ENCODE measurements at places on chromosomes 16 and 17. TPM values are rescaled to one million over a fixed set of nuclear protein-coding genes. Genes with fewer than 3 reads are reported as not detected.
A peak's percentile ranks its signal among the peaks of the same experiment; 100 is the strongest.

- no peak for DNase-seq
Observed at GRCh38 chr17:57044976-57045867, 39.8 kb upstream of the AKAP1 start.

- DNase-seq: no peak
Observed at GRCh38 chr16:52308051-52308450, 238.9 kb downstream of the TOX3 start.

- no peak for DNase-seq
Observed at GRCh38 chr17:51748749-51749604, 409.5 kb downstream of the CA10 start.

DNA sequence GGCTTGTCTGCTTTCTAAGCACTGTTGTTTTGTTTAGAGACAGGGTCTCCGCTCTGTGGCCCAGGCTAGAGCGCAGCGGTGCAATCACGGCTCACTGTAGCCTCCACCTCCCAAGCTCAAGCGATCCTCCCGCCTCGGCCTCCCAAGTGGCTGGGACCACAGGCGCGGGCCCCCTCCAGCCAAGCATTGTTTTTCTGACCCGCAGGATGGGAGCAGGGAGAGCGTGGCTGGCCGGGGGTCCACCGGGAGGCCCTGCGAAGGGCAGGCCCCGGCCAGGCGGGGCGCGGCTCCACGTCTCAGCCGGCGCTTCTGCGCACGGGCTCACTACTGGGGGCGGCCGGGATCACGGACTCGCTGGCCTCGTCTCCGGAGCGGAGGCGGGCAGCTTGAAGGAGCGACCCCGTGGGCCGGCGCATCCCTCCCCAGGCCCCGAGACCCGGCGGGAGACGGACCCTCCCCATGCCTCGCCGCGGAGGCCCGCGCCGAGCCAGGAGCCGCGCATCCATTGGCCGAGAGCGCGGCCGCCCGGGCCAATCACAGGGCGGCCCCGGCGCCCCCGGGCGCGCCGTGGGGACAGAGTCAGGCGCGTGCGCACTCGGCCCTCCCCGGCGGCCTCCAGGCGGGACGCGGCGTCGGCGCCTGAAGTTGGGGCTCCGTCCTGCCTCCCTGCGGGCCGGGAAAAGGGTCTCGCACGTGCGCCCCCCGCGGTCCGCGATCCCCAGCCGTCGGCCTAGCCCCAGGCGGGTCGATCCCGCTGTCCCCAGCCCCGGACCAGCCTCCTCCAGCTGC, 24.9 kb downstream of the ACTG1 start:
- peak; percentile 89 for DNase-seq

DNA sequence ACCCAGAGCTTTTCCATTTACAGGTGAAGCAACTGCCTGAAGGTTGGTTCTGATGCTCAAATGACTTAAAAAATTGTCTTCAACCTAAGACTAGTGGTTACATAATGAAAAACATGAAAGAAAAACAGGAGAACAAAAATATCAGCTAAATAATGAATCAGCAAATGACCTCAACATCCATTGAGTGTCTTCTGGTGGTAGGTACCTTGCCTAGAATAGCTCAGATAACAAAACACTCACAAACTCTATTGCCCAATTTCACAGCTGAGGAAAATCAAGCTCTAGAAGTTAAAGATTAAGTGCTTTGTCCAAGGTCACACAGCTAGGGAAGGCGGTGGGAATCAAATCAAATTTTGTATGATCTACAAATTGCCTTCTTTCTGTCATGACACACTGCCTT, 304.6 kb upstream of the CDH11 start:
- DNase-seq: no peak

DNA sequence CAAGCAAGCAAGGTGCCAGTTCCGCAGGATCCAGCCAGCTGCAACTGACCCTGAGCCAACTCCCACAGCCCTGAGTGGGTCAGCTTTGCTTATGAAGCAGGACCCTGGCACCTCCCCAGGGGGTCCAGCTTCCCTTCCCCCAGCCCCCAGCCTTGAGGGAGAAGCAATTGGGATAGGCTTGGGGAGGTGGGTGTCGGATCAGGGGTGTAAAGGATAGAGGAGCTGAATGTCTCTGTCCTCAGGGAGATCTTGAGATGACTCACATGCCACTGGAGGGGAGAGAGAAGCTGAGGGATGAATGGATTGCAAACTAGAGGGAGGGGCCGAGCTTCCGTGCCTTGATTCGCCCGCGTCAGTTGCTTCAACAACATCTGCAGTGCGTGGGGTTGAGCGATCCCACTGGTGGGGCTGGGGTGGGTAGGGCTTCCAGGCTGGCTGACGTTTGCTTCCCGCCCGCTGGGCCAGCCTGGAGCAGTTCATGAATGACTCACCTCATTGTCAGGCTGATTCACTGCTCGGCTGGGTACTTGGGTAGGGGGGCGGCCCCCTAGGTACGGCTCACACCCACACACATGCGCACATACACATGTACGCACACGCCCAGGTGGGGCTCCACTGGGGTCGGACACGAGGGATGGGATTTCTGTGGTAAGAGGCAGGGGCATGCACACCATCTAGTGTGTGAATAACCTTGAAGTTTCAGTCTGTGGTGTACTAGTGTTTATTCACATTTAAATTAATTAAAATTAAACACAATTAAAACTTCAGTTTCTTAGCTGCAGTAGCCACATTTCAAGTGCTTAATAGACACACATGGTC, 3.6 kb upstream of the HROB start:
- peak; percentile 76 for DNase-seq

The SRCIN1 gene
- 2.3 TPM for total RNA-seq

The EVPLL gene
- total RNA-seq: not detected

The HBQ1 gene
- total RNA-seq: not detected

The KRTAP3-2 gene
- total RNA-seq: not detected

The ZFP3 gene
- total RNA-seq: 9.3 TPM
